Kidney capillary endothelial cell (primary cell): ENCODE measurements at places on chromosomes 3 and 15.
A peak's percentile ranks its signal among the peaks of the same experiment; 100 is the strongest.

DNA sequence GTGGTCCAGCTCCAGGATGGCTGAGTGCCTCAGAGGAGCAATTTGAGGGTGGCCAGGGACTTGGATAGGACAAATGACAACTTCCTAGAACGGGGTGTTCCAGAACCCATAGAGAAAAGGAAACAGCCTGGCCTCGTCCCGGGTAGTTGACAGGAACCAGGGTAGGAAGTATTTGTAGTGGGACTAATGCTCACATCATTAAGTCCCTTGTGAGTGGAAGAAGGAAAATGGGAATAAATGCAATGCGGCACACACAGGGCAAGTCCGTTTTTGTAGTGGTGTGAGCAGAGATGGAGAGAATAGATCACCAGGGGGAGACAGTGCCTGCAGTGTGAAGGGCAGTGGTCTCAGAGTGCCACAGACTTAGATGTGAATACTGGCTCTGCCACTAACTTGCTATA is 19.6 kb downstream of the TIMP4 start:
- peak; percentile 50 for DNase-seq

- DNase-seq = no peak
Observed at GRCh38 chr3:173615661-173616060, 218.1 kb downstream of the NLGN1 start.

GRCh38 chr15:93072011-93072410 is 17.0 kb downstream of the RGMA start:
- DNase-seq = no peak

DNA sequence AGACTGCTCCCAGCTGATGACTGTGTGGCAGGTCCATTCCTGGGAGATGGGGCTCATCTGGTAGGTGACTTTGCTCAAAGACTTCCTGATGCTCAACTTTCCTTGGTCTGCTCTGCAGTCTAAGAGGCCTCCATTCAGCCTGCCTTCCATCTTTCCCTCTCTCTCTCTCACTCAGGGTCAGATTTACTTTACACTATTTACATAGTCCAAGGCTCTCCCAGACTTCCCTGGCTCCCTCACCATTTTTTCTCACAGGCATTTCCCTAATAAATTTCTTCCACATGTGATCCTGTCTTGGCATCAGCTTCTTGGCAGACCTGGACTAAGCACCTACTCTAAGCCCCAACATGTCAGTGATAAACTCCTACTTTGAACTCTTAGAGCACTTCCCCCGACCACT is 13.0 kb upstream of the PCCB start:
- no peak for DNase-seq

DNA sequence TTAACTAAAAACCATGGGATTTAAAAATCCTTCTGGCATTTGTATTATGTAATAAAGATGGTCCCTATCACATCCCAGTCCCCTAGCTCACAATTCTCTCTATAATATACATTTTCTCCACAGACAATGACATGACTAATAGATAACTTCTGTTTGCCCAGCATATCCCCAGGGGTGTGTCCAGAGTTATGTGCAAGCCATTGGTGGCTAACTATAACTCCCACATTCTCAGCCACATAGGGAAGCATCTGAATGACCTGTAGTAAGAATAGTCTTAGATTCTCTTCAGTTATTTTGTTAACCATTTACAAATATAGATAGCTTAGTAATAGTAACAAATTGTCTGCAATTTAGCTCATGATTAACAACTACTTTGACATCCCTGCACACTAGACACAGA is 52.2 kb upstream of the RBSN start:
- DNase-seq = peak; percentile 67

DNA sequence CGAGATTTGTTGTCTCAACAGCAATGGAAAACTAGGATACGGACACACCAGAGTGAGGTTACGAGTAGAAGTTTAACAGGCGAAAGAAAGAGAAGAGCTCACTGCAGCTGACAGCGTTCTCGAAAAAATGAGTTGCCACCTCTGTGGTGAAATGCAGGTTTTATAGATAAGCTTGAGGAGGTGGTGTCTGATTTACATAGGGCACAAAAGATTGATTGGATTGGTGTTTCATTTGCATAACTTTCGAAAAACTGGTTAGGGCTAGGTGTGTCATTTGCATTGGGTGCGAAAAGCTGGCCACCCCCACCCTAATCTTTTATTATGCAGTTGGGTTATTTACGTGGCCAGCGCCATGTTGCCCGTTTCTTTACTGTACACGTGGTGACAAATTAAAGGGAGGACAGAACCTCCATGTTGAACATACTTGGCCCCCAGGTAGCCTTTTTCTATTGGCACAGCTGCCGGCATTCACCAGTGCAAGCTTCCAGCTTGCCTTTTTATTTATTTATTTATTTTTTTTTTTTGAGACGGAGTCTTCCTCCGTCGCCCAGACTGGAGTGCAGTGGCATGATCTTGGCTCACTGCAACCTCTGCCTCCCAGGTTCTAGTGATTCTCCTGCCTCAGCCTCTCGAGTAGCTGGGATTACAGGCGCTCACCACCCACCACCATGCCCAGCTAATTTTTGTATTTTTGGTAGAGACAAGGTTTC is 8.3 kb downstream of the IFT122 start:
- DNase-seq = no peak

DNA sequence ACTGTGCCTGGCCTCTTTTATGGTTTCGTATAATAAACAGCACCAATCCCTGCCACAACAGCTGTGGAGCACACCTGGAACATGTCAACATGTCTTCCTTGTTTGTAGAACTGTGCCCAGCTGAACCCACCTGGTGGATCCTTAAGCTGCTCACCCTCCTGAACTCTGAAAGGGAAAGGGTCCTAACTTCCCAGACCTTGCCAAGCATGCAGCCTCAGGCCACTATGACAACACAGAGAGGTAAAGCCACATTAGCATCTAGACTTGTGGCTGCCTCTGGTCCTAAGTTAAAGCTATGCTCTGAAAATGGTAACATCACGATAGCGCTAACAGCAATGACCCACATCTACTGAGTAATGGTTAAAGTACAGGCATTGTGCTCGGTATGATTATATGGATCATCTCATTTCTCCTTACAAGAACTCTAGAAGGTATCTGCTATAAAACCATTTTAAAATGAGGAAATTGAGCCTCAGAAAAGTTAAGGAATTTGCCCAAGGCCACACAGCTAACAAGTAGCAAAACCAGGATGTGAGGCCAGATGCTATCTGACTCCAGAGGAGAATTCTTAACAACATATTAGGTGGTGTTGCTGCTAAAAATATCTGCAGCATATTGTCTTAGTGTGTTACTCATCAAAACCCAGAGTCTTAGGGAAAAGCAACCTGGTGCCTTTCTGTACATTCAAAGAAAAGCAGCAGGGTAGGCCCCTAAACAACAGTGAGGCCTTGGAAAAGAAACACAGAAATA is 23.1 kb upstream of the HERC1 start:
- peak; percentile 82 for DNase-seq

DNA sequence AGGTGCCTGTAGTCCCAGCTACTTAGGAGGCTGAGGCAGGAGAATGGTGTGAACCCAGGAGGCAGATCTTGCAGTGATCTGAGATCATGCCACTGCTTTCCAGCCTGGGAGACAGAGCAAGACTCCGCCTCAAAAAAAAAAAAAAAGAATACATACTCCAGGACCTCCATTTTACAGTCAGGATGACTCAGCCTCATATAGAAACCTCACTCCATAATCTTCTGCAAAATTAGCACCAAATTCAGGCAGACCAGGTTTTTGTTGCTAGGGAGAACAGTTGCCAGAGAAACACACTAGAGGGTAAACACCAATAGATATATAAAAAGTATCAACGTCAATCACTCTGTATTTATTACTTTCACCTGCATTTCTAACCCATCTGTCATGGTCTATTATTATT is 28.3 kb upstream of the AP3B2 start:
- DNase-seq = no peak

DNA sequence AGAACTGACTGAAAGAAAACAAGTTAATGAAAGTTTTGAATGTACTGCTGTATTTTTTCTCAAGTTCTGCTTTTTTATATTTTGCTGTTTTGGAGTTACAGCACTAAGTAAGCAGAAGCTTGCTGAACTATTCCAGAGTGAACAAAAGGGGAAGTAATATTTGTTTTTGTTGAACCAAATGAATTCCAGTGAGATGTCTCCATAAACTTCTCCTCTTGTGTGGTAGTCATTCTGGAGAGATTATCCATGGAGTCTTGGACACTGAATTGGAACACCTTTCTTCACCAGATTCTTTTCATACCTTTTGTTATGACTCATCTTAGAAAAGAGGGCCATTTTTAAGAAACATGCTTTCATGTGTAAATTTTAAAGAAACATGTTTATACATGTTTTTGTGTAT is 8.8 kb downstream of the ANKUB1 start:
- no peak for DNase-seq

DNA sequence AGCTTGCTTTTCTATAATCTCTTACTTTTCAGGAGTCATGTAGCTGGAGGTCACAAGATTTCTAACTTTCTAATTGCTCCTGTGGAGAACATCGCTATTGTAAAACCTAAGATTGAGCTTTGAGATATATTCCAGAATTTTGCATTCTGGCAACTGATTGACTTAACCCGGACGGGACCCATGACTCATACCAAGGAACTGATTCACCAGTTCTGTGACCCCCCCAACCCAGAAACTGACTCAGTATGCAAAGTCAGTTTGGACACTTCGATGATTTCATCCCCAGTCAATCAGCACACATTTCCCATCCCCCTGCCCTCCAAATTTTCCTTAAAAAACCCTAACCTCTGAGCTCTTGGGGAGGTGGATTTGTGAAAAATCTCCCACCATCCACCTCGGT is 396.5 kb upstream of the GBE1 start:
- peak; percentile 53 for DNase-seq

GRCh38 chr3:87045473-87045872 is 54.5 kb upstream of the VGLL3 start:
- no peak for DNase-seq

GRCh38 chr3:99351122-99351521 is 287.3 kb upstream of the COL8A1 start:
- no peak for DNase-seq

DNA sequence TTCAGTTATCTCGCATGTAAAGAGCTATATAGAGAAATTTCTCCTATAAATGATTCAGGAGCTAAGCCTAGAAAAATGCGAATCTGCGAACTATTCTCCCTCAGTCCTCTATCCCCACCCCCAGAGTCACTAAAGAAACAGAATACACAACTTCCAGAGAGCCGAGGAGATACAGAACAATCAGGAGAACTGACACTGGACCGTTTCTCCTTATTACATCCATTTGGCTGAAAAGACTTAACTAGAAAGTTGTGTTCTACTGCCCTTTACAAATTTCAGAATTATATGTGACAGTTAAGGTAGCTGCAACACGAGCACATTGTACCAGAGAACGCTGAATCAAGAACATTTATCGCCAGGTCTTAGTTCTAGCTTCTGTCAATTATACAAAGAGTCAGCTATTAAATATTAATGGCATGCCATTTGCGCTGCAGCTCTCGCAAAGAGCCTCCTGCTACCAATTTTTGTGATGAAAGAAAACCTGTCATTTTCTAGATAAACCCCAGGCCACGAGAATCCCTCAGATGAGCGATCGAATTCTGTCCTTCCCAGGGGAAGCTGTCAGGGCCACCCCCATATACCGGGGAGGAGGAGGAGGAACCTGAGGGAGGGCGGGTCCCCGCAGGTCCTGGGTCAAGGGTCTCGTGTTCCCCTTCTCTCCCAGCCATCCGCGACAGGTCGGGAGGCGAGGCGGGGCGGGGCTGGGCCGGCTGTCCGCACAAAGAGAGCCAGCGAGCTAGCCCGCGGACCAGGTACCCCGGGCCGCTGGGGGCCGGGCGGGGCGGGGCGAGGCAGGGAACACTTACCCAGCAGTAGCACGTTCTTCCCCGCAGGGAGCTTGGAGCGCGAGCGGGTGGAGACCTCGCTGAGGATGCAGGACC is 878 bp downstream of the DYNC1LI1 start:
- DNase-seq = peak; percentile 24

- DNase-seq = peak; percentile 86
Observed at GRCh38 chr3:136802481-136802996, 16.4 kb upstream of the SLC35G2 start.

DNA sequence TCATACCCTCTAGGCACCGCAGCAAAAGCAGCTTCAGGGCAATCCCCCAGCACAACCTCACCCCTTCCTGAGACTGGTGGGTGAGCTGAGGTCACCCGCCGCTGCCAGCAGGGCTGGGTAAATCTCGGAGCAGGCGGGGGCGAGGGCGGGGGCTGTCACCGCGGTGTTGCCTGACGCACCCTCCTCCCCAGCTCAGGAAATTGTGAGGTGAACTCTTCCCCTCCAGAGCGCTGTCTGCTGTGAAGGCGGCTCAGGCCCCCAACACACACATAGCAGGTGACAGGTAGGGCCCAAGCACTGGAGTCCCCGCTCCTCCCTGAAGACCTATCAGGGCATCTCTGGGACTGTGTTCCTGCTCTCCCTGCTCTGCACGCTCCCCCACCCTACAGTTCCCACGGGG is 30.2 kb upstream of the FURIN start:
- DNase-seq = no peak

DNA sequence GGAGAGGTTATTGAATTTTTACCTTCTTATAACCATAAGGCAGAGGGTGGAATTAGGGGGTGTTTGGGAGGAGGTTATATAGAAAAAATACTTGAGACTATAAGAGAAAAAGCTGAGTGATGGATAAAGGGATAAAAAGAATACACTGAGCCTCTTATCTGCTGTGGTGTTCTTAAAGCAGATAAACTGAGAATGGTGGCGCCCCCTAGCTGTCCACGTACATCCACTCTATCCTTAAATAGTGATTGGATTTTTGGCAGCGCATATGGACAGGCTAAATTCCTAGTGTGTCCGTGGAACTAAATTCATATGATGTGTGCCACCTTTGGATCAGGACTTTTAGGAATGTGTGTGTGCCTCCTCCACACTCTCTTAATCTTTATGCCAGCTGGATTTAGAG is 121.1 kb downstream of the OXSM start:
- DNase-seq = peak; percentile 3

- DNase-seq = no peak
Observed at GRCh38 chr3:15055019-15055557, 10.0 kb downstream of the MRPS25 start.

DNA sequence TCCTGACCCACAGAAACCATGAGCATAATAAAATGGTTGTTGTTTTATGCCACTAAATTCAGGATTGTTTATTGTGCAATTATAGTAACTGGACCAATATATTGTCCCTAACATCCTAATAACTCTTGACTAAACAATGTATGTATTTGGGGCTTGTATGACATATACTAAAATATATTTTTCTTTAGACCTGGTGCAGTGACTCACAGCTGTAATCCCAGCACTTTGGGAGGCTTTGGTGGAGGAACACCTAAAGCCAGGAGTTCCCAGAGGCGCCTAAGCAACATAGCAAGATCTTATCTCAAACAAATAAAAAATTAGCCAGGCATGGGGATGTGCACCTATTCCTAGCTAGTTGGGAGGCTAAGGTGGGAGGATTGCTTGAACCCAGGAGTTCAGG is 180.4 kb downstream of the SUCNR1 start:
- DNase-seq = no peak

- DNase-seq = no peak
Observed at GRCh38 chr3:167866331-167866730, 130.8 kb downstream of the SERPINI1 start.

GRCh38 chr15:43187544-43188155 is 2.4 kb downstream of the CCNDBP1 start:
- peak; percentile 68 for DNase-seq
